ENCODE measurements at places on chromosomes 7 and 10.

- DNase-seq: no peak
Observed at GRCh38 chr7:121873289-121874194, 581 bp downstream of the PTPRZ1 start.

GRCh38 chr7:98669329-98670000 lies 52.4 kb downstream of the NPTX2 start:
- DNase-seq: no peak

DNA sequence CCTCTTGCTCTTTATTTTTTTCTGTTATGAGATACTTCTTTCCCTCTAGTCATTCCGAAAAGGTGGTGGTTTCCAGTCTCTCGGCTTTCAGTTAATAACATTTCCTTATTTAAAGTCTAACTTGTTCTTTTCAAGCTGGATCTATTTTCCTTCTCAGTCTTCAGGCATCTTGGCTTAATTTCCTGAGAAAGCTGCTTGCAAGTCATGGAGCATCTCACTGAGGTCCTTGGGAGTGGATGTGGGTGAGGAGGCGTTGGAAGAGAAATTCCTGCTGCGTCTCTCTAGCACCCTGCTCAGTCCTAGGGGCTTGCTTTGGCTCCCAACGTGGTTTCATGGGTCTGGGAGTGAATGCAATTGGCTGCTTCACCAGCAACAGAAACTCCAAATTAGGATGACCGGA lies 210.2 kb upstream of the MKI67 start:
- DNase-seq: no peak

- no peak for DNase-seq
Observed at GRCh38 chr7:1418505-1419309, 40.6 kb downstream of the MICALL2 start.

GRCh38 chr10:34320265-34320664 lies 494.8 kb downstream of the PARD3 start:
- DNase-seq: peak; percentile 10

GRCh38 chr10:122852261-122852660 lies 6.6 kb upstream of the CUZD1 start:
- no peak for DNase-seq

- DNase-seq: no peak
Observed at GRCh38 chr10:86244297-86245014, 122.1 kb downstream of the GRID1 start.

GRCh38 chr7:105734233-105734632 lies 142.2 kb downstream of the ATXN7L1 start:
- DNase-seq: no peak

DNA sequence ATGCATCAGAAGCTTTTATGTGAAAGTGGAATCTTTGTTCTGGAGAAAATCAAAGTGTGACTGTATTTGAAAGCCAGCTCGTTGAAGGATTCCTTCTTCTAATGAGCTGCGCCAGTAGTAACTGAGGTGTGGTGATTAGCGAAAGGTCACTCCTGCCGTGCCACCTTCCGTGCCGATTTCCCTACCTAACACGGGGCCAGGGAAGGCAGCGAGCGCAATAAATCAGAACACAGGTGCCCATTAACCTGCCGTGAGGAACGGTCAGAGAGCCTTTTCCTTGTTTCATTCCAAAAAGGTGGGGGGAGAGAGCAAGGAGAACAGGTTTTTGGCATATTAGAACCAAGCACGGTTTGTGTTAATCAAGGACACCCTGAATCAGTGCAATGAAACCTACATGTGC lies 258.0 kb downstream of the CELF2 start:
- no peak for DNase-seq

DNA sequence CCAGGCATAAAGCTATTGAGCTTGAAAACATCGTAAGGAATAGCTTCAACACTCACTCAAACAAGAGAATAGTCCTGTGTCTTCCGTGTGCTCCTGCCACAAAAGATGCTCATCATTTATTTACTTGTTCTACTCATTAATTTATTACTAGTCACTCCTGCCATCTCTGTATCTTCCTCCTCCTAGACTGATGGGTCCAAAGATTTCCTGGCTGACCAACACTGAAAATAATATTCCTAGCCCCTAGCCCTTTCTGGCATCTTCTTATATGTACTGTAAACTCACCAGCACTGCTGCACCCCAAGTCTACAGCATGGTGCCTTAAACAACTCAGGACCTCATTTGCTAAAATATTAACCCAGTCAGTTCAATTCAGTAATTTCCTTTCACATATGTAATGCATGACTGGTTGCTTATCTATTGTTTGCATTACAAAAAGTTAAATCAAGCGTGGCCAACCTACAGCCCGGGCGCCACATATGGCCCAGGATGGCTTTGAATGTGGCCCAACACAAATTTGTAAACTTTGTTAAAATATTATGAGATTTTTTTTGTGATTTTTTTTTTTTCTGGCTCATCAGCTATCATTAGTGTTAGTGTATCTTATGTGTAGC lies 86.7 kb upstream of the GSDME start:
- DNase-seq: no peak

DNA sequence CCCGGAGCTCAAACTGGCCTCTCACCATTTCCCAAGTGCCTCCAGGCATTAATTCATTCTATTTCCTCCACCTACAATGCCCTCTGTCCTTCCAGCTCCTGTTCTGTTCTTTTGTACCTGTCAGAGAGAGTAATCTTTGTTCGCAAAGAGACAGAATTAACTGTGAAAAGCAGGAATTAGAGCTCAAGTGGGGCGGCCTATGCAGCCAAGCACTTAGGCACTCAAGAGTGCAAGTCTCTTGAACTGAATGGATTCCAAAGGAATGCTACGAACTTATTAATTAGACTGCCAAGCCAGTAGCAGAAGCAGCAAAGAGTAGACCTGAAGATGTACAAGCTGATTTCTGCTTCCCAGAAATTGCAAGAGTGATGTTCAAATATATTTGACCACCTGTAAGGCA lies 338.3 kb upstream of the AUTS2 start:
- no peak for DNase-seq

DNA sequence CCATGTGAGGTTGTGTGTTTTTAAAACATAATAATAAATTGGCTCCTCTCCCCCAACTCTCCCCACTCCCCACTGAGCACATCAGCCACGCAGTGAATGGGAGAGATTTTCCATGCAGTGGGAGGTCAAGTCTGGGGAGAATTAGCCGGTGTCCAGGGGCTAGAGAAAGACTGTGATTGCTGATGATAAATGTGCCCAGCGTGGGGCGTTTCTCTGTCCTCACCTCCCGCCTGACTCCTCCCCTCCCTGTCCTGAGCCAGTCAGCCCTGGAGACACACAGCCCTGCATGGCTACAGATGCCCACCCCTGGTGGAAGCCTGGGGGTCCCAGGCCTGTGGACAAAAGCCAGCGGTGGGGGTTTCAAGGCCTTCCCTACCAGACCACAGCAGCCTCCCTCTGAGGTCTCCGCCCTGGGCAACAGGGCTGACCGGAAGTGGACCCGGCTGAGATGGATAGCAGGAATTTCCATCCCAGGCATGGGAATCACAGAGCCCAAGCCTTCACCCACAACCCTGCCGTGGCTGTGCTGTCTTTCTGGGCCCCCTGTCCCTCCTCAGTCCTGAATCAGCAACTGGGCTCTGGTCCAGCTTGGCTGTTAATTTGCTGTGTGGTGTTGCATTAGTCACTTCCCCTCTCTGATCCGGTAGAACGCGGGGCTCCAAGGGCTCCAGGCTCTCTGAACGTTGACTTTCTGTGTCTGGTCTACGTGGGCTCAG lies 46.8 kb upstream of the SLC29A3 start:
- DNase-seq: no peak

DNA sequence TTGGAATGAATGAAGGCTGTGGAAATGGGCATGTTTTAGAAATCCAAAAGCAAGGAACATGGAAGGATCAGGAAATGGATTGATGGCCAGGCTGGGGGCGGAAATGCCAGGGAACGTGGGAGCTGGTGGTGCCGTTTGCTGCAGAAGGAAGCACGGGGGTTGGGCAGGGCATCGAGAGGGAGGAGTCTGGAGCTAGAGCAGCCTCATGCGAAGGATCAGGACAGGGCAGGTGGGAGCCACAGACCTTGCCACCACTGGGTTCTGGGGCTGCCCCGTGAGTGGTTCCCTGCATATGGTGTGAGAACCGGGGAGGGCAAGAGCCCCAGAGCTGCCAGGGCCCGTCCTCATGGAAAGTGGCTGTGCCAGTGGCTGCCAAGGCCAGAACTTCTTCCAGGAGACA lies 193.8 kb upstream of the ZNF32 start:
- no peak for DNase-seq

DNA sequence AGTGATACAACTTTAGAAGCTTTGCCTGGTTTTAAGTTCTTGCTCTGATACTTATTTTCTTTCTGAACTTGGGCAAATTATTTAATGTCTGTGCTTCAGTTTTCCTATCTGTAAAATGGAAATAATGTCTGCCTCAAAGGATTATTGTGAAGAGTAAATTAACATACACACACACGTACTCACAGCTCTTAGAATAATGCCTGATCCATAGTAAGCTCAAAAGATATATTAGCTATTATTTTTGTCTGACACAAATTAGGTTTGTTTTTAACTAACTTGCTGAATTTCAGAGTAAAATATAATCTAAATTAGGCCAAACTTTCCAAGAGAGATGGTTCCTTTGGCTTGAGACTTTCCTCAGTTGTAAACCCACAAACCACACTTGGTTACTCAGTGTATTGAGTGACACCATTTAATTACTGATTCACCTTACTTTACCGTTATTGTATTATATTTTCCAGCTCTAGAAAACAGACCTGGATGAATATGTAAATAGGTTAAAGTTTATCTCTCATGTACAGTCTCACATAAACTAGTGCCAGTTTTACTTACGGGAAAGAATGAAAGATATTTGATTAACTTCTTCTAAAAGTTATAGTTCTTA lies 50.4 kb downstream of the VTI1A start:
- DNase-seq: no peak

DNA sequence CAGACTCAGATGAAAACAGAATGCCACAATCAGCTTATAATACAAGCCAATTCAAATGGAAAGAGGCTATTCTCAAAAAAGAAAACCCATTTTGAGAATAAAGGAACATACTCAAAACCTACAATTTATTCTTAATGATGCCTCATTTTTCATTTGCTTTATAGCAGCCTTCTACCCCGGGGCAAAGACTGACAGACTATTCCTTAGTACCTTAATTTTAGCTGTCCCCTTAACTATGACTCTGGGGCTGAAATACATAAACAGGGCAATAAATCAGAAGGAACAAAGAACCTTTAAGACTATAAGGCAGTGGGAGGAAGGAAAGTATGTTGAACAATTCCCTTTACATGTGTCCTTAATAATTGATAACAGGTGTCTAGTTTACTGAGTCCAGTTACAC lies 76.8 kb downstream of the TMEM106B start:
- DNase-seq: no peak

DNA sequence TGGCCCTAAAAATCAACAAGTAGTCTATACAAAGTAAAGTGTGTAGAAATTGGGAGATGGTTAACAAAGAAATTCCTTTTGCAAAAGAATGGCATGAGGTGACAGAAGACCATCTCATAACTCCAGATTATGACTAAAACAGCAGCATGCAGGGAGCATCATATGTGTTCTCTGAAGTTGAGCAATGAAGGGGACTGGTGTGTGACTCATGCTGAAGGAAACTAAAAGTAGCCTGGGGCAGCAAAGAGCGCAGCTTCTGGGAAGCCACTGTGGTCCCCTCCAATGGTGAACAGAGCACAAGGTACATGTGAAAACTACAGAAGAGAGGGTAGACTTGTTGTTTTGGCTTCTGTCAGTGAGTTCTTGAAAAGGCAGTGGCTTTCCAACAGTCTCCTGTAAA lies 133.4 kb downstream of the MACC1 start:
- no peak for DNase-seq

- DNase-seq: no peak
Observed at GRCh38 chr7:38512704-38513103, 118.5 kb downstream of the AMPH start.

- DNase-seq: no peak
Observed at GRCh38 chr7:106369352-106369751, 84.6 kb upstream of the NAMPT start.

GRCh38 chr10:6269432-6269831 lies 66.7 kb downstream of the PFKFB3 start:
- no peak for DNase-seq

GRCh38 chr7:7869036-7869435 lies 99.6 kb upstream of the GLCCI1 start:
- DNase-seq: no peak

DNA sequence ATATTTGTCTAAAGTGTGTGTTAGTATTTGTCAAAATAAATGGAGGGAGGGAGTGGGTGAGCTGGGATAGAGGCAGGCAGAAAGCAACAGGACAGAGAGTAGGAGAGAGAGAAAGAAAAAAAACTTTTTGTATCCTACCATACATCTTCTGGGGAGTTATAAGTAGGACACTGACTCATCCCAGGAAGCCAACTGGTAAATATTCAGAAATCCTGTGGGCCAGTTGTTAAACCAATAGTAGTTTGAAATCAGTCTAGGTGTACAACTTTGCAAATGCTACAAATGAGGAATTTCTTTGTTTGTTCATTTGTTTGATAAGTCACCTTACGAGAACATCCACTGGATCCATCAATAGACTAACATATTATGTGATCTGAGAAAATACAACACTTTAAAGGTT lies 980.9 kb downstream of the GATA3 start:
- no peak for DNase-seq

GRCh38 chr7:44280636-44280992 lies 44.8 kb downstream of the CAMK2B start:
- DNase-seq: no peak

DNA sequence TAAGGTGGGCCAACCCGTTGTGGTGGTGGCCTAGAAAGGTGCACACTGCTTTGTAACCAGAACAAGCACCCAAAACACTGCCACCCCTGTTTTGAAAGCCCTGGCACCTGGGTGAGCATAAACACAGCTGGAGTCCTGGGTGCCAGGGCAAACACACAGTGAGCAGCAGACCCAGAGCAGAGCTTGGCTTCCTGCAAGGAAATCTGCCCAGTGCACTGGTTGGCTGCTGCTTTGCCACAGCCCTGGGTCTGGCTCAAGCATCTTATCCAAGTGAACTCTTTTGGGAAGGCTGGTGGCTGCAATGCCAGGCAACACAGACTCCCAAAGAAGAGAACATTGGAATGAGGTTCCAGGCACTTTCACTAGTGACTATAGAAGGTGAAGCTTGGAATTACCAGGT lies 145.5 kb upstream of the PDE1C start:
- no peak for DNase-seq

- peak; percentile 3 for DNase-seq
Observed at GRCh38 chr10:13528875-13529713, at the start of gene BEND7. Gene BEND7 (minus strand): TSS chr10:13529014. CDS start chr10:13528533, 481 bp downstream.

GRCh38 chr10:28478646-28479045 lies 54.3 kb upstream of the WAC start:
- no peak for DNase-seq

DNA sequence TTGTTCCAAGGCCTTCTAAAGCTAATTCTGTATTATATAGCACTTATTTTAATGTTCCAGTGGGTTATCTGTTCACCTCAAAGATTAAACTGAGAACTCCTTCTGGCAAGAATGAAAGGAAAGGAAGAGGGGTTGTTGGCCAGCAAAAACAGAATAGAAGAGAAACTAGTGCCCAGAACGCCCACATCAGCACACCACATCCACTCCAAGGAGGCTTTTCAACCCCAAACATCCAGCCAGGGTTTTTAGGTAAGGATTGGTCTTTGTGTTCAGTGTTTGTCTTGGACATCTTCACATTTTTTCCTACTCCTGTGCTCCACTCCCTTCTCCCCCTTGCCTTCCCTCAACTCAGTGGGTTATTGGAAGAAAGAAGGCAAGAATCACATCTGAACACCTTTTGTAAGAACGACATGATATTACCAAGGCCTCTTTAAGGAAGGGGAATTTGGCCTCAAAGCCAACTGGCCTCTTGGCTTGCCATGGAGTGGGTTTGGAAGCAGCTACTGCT lies 55.8 kb downstream of the BICC1 start:
- no peak for DNase-seq
